ENCODE measurements at places on chromosomes 5 and 9.

GRCh38 chr9:134605966-134606357, 35.6 kb upstream of the COL5A1 start:
- DNase-seq: no peak

DNA sequence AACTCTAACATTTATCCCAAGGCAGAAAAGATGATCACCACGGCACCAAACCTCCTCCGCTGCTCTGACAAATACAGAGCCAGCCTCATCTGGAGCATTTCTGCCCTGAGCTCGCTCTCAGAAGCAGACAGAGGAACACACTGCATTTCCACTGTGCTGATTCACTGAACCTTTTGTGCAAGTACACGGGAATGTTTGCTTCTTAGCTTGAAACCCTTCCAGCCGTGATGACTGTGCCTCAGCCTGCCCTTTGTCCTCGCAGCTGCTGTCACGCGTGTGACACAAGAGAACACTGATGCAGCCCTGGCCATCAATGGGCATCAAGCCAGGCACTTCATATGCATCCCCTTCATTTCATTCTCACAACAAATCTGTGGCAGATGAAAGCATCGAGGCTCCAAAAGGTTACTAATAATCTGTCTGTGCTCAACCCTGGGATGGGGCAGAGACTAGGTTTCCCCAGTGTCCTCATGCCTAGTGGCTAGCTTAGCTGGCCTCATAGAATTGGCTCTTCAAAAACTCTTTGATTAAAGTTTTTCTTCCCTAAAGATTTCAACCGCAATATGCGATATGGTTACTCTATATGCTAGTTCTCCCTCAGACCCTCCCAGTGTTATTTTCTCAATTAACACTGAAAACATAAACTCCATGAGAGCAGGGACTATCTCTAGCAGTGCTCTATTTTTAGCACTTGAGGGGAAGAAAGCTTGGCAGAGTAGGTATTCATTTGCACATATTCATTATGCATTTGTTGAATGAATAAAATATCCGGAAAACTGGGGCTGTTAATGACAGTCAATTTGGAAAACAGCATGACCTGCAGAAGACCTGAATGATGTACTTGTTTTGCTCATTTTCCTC, 7.3 kb downstream of the CDC14B start:
- no peak for DNase-seq

GRCh38 chr9:129054163-129054851, 17.9 kb downstream of the MIGA2 start:
- no peak for DNase-seq

GRCh38 chr5:38719916-38720315, 125.9 kb upstream of the OSMR start:
- DNase-seq: no peak

DNA sequence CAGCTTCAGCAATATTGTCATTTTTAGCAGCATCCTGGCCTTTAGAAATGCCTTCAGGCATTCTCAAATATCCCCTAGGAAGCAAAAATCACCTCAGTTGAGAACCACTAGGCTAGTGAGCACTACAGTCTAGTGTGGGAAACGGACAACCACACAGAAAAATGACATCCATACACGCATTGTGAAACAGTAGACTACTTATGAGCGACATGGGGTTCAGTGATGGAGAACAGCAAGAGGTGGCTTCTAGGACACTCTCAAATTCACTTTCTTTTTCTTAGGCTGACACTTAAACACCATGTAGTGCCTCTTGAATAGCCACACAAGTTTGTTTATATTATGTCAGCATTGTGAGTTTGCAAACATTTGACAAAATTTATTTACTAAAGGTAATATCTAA, 203.0 kb downstream of the KDM4C start:
- DNase-seq: no peak

DNA sequence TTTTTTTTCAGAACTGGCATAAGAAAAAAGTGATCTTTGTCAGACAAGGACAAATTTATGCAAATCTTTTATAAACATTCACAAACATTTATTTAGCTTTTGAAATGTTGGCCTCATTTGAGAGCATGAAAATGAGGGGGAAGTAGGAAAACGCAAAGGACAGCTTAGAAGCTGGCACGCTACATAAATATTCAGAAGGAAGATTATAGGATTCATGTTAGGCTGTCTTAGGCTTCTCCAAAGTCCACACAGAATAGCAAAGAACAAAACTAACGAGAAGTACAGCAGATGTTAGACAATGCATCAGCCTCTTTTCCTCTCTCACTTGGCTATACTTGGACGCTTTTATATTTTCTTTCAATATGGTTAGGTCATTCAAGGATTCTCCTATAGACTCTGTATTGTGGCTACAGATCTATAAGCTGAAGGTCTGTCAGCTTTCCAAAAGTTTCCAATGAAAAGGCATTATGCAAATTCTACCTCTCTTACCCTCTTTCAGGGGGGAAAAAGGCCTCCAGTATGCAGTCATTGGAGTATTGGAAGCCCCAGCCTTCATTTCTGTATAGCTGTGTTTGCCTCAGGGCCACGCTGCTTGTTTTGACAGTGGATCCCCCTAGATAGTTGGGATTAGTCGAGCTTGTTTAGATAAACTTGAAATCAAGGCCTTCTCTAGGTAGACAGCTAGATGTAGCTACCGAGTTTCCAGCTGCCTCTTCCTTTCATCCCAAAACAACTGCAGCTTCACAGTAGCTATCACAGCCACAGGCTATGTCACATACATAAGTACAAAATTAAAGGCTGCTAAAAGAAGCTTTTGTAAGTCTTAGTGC, 153.0 kb downstream of the DENND1A start:
- DNase-seq: no peak

DNA sequence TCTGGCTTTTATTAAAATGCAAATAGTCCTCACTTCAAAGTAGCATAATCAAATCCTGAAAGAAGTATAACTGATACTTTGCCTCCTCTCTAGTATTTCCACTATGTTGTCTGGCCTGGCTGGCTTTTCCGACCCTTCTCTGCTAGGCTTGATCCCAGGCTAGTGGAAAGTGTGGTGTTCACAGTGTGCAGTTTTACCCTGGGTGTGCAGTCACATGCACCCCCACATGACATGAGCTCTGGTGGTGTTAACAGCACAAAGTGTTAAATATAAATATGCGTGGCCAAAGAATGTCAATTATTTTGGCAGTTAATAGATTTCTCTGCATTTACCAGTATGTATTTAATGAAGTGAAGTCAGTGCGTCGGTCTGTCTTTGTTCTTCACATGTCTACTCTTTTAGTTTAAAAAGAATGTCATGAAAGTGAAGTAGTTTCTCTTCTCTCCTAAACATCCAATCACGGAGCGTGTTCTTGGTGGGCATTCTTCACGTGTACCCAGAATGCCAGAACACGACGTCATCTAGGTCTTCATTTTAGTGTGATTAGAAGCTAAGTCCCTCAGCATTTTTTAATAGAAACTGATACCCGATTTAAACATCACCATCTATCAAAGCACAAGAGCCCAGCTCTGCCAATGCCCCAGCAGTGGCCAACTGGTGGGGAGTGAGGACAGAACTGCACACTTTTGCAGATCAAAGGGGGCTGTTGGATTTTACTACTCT, 286.4 kb downstream of the FANCC start:
- no peak for DNase-seq

GRCh38 chr9:126630458-126631237, 16.9 kb downstream of the LMX1B start:
- no peak for DNase-seq

DNA sequence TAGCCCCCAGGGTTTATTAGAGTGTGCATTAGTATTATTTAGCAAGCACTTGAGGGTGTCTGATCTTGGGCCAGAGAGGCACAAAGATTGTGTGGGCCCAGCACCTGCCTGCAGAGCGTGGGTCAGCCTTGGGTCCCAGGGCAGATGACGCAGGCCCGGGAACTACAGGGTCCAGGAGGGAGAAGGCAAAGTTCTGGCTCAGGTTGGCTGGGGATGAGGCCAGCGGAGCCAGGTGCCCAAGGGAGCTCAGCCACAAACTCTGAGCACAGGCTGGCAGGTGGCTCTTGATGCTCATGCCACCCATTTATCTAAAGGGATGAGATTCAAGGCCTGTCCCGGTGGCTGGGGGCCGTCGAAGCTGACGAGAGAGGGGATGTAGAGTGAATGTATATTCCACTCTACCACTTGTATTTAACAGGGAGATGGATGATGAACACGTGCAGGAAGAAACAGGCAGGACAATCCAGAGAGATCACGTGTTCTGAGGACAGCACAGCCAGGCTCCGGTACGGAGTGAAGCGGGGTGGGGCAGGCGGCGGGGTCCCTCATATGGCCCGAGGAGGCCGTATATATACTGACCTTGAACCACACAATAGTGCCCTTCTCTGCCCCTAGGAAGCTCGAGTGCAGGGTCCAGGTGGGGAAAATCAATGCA, 818 bp upstream of the OBP2A start:
- DNase-seq: no peak

DNA sequence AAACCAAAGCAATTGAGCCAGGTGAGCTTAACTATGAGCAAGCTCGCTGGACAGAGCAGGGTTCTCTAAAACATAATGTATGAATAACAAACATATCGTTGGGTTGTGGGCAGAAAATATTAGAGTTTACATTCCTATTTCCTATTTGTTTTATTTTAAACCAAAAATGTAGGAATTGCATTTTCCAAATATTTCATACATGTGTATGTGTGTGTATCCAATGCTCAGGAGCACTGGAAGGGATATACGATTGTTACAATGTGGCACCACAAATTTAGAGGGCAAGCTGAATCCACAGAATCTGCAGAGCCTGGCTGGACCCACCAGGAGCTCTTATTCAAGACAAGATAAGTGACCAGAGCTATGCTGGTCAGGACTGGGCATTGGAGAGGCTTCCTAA, 325.3 kb upstream of the HAPLN1 start:
- no peak for DNase-seq

DNA sequence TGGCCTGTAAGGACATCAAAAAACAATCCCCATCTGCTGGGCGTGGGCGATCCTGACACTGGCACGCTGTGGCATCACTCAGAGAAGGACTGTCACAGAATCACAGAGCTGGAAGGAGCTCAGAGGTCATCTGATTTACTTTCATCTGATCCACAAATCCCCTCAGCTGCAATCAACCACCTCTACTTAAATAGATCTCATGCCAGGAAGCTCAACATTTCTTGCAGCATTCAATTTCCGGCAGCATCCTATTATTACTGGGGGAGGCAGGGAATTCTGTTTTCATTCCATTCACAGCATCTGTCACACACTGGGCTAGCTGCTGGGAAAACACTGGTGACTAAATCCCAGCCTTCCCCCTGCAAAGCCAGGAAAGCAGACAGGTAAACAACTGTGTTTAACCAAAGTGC, 38.3 kb downstream of the RETREG1 start:
- no peak for DNase-seq
